NCI-H146 (cell line): ENCODE measurements at places on chromosomes 1 and 21.

DNA sequence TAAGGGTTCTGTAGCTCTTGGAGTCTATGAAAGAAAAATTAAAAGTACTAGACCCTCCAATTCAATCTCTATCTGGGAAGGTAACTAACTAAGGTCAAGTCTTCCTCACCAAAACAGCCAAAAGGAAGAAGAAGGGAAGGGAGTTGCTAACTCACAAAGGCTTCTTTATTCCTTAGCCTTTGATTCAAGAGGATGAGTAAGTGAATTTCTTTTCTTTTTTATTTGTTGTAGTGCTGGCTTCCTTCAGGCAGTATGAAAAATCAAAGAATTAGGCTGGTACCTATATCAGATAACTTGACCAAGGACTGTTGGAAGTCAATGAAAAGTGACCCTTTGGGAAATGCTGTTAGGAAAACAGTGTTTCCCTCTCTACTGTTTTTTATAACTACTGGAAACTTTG lies 144.4 kb upstream of the NRIP1 start:
- no peak for DNase-seq

DNA sequence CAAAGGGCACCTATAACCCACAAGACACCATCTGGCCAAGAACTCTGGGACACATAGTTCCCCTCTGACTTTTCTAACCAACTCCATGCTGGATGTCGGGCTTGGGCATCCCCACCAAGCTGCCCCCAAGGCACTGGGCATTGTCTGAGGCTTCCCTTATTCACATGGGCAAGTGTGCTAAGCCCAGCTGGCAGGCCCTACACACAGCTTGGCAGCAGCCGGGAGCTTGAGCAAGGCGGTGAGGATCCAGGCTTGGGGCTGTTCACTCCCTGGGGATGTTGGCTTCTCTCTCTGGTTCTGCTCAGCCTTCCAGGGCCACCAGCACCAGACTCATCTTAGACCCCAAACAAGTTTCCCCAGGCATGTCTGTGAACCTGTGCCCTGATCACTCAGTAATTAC lies 138.3 kb upstream of the KAZN start:
- no peak for DNase-seq

GRCh38 chr21:46007492-46007868 lies 25.9 kb downstream of the COL6A1 start:
- no peak for DNase-seq

GRCh38 chr1:52857443-52857842 lies 14.9 kb downstream of the ZYG11A start:
- no peak for DNase-seq

- DNase-seq: no peak
Measured at GRCh38 chr1:167115655-167116054, 21.8 kb downstream of the STYXL2 start.

DNA sequence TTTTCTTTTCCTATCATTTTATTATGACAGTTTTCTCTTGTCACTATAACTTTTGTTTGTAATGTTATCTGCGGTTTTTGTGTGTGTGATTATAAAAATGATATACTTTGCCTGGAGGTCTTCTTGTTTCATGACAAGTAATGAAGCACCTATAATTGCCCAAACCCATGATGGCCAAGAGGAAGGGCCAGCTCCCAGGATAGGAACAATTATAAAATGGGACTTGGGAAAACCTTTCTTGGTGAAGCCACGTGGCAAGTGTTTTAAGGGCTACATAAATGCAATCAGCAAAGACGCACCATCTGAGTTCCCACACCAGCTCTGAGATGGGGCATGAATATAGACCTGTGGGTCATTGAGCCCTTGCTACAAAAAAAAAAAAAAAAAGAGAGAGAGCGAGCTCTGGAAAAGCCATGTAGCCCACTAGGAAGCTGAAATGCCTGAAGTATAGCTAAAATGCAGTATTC lies 462.6 kb upstream of the RUNX1 start:
- DNase-seq: no peak

DNA sequence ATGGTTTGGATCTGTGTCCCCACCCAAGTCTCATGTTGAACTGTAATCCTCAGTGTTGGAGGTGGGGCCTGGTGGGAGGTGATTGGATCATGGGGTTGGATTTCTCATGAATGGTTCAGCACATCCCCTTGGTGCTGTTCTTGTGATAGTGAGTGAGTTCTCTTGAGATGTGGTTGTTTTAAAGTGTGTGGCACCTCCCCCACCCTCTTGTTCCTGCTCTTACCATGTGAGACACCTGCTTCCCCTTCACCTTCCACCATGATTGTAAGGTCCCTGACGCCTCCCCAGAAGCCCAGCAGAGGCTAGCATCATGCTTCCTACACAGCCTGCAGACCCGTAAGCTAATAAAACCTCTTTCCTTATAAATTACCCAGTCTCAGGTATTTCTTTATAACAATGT lies 55.8 kb downstream of the SUSD4 start:
- DNase-seq: no peak

DNA sequence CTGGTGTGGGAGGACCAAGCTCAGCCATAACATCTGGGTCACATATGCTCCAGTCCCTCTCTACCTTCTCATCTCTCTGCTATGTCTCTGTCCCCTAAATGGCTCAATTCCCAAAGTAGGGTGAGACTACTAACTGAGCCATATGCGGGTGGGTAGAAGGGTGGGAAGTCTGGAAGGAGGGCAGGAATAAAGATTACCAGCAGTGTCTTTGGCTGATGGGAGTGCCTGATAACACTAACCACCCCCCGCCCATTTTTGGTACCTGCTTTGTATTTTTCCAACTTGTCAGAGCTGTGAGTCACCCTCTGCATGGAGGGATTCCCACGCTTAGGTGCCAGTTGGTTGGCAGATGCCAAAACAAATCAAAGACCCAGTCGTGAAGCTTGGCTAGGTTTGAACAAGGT lies 14.9 kb upstream of the SSBP3 start:
- no peak for DNase-seq
